ENCODE measurements at places on chromosomes 2 and 18.
A peak's percentile ranks its signal among the peaks of the same experiment; 100 is the strongest.

- DNase-seq, result no peak
Measured at GRCh38 chr2:53033411-53033810, 734.2 kb upstream of the CHAC2 start.

GRCh38 chr2:174971868-174972781 is 33.1 kb downstream of the CHN1 start:
- DNase-seq, result peak; percentile 63

DNA sequence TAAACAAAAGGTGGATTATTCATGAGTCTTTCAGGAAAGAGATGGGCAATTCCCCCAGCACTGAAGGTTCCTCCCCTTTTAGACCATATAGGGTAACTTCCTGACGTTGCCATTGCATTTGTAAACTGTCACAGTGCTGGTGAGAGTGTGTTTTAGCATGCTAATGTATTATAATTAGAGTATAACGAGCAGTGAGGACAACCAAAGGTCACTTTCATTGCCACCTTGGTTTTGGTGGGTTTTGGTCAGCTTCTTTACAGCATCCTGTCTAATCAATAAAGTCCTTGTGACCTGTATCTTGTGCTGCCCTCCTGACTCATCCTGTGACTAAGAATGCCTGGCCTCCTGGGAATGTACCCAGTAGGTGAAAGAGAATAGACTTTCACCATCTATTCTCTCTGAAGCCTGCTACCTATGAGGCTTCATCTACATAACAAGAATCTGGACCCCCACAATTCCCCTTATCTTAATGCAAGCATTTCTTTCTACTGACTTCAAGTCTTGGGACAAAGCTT is 148.7 kb downstream of the CABLES1 start:
- no peak for DNase-seq

DNA sequence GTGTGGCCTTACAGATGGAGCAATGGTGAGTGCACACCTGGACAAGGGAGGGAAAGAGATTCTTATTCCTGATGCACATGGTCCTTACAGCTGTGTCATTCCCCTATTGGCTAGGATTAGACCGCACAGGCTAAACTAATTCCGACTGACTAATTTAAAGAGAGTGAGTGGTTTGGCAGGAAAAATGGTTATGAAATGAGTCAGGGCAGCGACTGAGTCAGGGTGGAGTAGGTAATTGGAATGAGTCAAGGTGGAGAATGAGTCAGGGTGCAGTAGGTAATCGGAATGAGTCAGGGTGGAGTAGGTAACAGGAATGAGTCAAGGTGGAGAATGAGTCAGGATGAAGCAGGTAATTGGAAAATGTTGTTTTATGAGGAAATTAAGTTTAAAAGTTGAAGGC is 1353.7 kb upstream of the LRRTM1 start:
- DNase-seq, result no peak

- no peak for DNase-seq
Measured at GRCh38 chr18:44601447-44601846, 79.2 kb upstream of the SETBP1 start.

DNA sequence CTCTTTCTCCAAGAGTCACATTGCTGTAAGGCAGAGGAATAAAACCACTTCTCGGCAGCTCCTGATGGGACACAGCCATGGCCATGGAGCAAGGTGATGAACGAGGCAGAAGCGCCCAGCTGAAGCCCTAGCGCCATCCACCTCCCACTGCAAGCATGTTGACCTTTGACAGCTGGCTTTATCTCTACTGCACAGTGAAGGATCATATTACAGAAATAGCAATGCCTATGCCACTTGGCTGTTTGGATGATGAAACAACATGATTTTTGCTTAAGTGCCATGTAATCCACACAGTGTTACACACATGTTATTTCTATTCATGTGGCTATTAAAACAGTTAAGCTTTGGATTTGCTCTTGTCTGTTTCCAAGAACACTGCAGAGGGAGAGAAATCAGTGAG is 167.7 kb downstream of the VAPA start:
- DNase-seq, result no peak

- no peak for DNase-seq
Measured at GRCh38 chr2:112910219-112910618, 746 bp upstream of the IL37 start.

GRCh38 chr18:5414546-5414945 is 119.0 kb upstream of the ZBTB14 start:
- DNase-seq, result no peak
